Renal cortical epithelial cell (primary cell): ENCODE measurements at places on chromosomes 7 and 10.

GRCh38 chr10:11442001-11442773 is 169.3 kb downstream of the USP6NL start:
- DNase-seq = no peak

DNA sequence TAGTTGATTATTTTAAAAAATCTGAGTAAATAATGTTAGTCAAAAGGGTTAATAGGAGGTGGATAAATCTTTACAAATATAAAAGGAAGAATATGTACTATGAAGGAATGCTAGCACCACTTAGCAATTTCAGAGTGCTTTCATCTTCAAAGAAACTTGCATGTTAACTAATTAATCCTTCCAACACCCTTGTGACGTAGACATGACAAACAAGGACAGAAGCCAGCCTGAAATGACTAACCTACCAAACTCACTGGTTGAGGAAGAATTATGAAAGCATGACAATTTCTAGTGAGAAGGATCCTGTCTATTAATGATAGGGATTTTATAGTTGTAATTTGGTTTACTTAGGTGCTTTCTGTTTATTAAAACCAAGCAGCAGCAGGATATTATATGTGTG is 468.0 kb upstream of the FZD8 start:
- DNase-seq = peak; percentile 23

DNA sequence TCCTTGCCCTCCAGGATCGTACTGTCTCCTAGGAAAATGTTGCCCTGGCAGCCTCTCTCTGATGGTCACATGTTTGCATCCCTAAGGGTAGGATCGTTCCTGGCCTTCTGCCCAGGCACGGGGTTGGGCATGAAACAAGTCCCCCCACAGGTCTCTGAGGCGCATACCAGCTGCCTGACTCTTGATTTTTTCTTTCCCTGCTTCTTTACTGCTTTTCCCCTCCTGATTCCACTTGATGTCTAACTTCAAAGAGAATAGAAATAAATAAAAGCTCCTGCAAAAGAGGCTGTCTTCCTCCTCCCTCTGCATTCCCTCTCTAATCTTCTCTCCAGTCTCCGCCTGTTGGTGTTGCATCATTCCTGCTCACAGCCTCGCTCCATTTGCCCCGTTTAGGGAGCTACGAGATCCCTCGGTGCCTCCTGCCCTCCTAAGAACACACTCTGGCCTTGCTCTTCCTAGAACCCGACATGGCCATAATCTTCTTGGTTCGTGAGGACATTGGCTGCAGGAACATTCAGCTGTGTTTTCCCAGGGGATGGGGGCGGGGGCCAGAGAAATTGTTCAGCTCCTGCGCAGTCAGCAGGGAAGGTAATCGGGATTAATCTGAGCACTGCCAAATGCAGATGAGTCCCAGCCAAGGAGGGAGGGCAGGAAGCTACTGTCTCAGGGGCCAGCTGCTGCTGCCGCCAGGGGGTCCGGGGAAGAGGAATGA is 26.0 kb downstream of the LEP start:
- peak; percentile 82 for DNase-seq

- DNase-seq = no peak
Observed at GRCh38 chr10:100802607-100803006, 57.2 kb downstream of the PAX2 start.

- peak; percentile 98 for DNase-seq
Observed at GRCh38 chr10:80196270-80196949, 8.9 kb downstream of the ANXA11 start.

DNA sequence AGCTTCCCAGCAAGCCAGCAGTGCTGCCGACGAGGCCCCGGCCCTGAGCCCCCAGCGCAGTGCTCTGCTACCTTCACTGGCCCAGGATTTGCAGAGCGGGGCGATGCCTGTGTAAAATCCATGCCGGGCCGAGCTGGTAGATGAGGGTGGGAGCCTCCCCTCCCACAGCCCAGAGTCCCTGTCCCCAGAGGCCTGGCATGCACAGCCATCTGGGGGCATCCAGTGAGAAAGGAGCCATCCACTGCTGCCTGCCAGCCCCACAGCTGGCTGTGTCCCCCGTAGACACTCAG is 116.7 kb downstream of the RGS10 start:
- no peak for DNase-seq

DNA sequence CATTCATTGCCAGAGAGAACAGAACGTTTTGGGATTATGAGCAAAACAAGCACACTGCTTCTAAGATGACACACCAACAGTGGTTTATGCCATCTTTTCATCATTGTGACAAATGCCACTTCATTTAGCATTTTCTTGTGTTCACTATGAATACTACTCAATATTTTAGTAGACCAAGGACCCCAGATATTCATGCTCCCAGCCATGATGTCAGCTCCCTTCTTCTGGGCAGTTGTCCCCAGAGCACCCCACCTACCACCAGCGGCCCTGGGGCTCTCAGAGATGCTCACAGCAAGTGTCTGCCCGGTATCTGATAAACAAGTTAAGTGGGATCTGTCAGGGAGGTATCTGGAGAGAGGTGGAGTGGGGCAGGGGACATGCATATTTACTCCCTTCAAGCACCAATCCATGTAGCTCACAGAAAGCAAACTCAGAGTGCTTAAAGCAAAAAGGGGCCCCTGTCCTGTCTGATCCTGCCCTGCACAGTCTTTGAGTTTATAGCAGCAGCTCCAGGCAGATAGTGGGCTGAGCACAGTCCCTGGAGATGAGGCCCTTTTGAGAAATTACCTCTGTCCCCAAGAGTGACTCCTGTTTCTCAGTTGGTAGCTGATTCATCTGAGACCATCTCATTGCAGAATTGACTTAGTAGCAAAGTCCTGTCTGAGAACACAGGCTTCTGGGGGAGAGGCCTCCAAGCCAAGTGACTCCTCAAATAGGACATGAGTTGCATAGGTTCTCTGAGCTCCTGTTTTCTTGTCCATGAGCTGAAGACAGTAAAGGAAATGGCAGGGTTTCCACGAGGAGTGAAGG is 281.8 kb upstream of the KLF6 start:
- DNase-seq = no peak

- peak; percentile 67 for DNase-seq
Observed at GRCh38 chr10:33376976-33377657, 42.6 kb upstream of the NRP1 start.

DNA sequence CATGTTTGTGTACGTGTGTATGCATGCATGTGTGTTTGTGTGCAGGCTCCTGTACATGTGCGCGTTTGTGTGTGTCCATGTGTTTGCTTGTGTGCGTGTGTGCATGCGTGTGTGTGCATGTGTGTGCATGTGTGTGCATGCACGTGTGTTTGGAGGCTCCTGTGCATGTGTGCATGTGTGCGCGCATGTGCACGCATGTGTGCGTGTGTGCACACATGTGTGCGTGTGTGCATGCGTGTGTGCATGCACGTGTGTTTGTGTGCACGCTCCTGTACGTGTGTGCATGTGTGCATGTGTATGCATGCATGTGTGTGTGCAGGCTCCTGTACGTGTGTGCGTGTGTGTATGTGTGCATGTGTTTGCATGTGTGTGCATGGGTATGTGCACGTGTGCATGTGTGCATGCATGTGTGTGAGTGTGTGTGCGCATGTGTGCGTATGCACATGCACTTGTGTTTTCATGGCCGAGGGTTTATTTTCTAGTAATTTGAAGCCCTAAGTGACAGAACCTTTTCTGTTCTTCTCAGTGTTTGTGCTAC is 59.2 kb downstream of the INPP5A start:
- no peak for DNase-seq

GRCh38 chr7:47581804-47582763 is at the start of gene TNS3:
Gene TNS3, minus strand, starts transcription at chr7:47582111. Its CDS starts 142,475 bp downstream, at chr7:47439636.
- no peak for DNase-seq

DNA sequence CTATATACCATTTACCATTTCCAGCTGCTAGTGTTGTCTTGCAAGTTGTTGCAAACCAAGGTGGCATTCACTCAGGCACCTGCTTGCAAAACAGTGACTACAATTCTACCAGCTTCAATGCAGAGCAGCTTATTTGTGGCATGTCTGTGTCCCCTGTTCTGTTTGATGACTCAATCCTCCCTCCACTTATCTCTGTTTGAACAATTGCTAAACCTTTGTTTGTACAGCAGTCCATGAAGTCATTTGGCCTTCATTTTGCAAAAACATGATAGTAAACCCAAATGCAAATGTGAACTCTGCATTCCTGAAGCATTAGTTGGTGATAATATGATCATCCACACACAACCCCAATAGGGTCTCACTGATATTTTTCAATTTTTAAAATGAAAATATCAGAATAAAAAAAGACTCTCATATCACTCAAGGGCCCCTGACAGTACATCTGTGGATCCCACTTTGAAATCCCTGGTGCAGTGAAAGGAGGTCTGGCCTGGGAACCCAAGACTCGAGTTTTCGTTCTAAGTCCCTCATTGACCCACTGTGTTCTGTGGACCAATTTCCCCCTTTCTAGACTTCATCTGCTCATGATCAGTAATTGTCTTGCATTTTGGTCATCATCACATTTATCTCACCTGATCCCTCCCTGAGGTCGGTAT is 425.4 kb downstream of the RPS24 start:
- DNase-seq = peak; percentile 61

DNA sequence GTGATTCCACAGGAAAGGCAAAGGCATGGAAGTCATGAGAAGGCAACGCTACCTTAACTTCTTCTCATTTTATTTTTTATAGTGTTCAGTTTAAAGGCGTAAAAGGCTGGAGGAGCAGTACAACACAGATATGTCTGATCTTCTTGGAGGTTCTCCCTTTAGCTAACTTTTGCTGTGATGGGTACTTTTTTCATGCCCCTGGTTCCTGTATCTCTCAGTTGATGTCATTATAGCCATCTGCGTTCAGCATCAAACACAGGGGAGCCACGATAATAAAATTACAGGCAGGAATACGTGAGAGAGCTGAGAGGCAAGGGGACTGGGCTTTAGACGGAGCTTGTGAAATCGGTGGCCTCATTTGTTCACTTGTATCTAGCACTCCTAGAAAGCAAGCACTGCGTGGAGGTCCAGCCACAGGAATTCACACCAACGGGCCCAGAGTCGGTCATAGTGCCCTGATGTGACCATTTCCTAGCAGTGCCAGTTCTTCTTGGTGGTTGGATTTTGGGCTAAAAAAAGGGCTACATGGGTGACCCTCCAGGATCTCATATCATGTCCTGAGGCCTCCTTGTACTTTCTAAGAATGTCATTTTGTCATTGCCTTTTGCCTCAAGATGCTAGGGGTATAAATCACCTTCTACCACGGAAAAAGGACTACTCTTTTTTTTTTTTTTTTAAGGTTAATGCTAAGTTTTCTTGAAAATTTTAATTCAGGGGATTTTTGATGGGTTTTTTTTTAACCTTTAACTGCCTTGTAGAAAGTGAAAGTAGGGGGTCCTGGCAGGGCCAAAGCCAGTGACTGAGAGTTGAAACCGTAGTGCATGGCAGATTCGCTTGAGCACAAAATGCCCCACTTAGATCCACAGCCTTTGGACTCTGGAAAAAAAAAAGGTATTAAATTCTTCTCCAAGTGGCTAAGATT is 191.5 kb downstream of the CELF2 start:
- DNase-seq = no peak

DNA sequence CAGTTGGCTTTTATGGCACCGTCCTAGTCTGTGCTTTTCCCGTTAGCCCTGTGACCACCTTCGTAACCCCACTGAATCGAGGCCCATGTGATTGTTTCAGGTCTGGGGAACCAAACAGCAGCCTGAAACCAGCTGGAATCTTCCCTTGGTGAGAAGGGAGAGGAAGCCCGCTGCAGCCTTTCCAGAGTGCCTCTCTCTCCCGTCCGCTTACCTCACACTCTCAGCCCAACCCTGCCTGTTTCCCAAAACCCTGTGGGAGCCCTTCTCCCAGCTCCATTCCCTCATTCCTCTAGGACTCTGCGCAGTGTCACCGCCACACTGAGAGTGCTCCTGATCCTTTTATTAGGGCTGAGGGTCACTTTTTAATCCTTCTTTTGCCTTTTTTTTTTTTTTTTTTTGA is 139.6 kb downstream of the WDR37 start:
- no peak for DNase-seq

GRCh38 chr10:50794490-50794889 is 54.8 kb downstream of the ASAH2B start:
- no peak for DNase-seq

- peak; percentile 72 for DNase-seq
Observed at GRCh38 chr7:112069879-112070321, 136.3 kb downstream of the DOCK4 start.
